ENCODE measurements at places on chromosomes 5 and 9.

DNA sequence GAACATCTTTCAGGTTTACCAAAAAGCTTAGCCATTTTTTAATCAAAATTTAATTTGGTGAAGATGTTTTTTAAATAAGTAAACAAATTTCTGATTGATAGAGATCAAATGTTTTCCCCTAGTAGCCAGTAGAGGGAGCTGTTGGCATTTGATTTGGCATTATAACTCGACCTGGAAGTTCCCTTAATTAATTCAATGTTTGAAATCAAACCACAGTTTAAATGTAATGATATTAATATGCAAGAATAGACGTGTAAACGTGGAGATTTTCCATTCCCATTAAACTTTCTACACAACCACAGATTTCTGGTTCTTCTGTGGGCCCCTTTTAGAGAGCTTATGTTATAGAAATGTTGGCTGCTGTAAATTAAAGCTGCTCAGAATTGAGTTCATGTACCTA, 148.1 kb upstream of the MPDZ start:
- peak; percentile 85 for DNase-seq

DNA sequence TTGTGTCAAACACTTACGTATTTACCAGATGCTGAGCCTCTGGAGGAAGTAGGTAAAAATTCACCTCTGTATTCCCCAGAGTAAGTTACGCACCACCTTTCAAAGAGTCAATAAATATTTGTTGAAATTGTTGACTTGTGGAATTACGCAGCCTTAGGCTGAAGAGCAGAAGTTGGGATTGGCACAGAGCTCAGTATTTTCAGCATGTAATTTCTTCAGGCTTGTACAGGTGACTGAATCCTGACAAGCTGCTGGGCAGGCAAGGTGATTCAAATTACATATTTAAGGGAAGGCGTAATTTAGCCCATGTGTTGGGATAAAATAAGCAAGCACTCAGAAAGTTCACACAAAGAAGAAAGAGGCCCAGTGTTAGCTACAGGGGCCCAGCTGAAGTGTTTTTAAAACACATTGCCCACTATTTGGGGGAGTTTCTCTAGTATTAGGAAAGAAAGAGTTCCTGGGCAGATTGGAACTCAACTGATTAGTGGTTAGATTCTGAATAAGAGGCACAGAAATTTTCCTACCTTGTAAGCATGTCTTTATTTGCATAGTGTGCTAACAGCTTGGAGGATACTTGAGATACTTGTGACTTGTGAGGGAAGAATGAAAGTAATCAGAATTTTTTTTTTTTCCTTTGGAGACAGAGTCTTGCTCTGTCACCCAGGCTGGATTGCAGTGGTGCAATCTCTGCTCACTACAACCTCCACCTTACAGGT, 165.3 kb upstream of the FBXL7 start:
- DNase-seq, result no peak

GRCh38 chr5:1002836-1003235, 5.8 kb upstream of the NKD2 start:
- no peak for DNase-seq

DNA sequence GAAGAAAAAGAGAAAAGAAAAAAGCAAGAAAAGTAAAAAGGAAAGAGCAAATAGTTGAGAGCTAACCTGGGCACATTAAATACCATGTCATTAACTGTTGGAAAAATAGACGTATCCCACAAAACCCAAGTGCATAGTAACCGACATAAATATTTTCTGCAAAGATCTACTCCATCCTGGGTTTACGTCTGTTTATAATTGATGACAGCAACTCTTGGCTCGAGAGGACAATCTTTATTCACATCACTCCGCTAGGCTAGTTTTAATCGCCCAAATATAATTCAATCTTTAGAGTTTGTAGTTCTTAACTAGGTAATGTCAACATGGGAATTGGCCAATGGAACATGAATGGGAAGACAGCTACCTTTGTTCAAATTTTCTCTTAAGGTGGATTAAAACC, 321.7 kb upstream of the TNC start:
- DNase-seq, result no peak

GRCh38 chr5:181052672-181053487, 12.8 kb downstream of the BTNL9 start:
- no peak for DNase-seq

DNA sequence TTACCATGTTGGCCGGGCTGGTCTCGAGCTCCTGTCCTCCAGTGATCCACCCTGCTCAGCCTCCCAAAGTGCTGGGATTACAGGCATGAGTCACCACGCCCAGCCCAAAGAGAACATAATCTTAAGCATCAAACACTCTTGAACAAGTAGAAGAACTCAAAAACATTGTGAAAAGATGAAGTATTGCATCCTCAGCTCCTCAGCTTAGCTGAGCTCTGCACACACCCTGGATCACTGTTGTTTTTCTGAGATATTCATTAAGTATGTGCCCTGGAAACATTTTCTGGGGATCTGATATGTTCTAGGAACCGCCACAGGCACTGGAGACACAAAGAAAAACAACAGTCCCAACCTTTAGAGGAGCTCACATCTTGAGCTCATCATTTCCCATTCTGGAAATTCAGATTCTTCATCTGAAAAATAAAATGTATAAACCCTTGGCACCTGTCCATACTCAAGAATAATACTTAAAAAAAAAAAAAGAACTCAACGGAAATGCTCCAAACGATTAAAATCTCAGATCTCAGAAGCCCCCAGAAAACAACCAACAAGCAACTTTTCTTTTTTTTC, 62.2 kb upstream of the ZNF462 start:
- no peak for DNase-seq

DNA sequence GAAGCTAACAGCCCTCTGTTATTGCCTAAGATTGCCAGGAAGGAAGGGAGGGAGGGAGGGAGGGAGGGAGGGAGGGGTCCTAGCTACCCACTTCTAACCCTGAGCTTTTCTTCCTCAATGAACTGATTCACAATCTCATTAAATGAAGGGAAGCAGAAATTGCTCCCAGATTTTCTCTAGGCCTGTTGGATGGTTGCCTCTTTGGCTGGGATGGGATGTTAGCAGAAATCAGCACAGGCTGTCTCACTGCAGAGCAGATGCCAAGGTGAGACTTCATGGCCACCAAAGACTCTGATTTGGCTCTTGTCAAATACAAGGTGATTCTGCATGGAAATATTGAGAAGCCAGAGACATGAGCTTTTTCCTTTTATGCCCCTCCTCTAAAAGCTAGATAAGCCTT, 578.6 kb downstream of the ACTL7B start:
- DNase-seq, result no peak

GRCh38 chr9:37501957-37502596, 16.3 kb downstream of the POLR1E start:
- DNase-seq, result no peak

GRCh38 chr9:135926402-135927194, 19.3 kb upstream of the CAMSAP1 start:
- no peak for DNase-seq
